Tibial nerve (tissue), 4 donors: ENCODE measurements at places on chromosomes 4 and X.

- no peak for DNase-seq
Measured at GRCh38 chr4:111854494-111855087, 290.7 kb upstream of the FAM241A start.

DNA sequence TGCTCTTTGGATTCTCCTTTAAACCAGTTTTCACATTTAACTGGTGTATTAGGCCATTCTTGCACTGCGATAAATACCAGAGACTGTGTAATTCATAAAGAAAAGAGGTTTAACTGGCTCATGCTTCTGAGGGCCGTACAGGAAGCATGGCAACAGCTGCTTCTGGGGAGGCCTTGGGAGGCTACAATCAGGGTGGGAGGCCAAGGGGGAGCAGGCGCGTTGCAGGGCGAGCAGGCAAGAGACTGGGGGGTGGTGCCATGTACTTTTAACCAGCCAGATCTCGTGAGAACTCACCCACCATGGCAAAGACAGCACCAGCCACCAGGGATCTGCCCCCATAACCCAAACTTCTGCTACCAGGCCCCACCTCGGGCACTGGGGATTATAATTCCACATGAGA is 38.1 kb downstream of the RNF212 start:
- DNase-seq: no peak

DNA sequence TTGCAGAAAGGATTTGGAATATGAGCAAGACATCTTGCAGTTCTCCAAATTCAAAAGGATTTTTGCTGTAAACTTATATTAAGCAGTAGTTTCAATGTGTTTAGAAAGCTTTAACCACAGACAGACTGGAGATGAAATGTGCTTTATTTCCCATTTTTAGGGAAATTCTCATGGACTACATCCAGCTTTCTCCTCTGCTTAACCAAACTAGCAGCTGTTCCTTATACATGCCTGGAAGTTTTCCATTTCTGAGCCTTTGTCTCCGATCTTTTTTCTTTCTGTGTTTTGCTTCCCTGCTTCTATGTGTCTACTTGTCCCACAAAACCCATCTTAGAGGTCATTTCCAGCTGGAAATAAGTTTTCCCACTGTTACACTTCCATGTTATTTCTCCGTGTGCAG is 41.6 kb downstream of the TMA16 start:
- DNase-seq: no peak

DNA sequence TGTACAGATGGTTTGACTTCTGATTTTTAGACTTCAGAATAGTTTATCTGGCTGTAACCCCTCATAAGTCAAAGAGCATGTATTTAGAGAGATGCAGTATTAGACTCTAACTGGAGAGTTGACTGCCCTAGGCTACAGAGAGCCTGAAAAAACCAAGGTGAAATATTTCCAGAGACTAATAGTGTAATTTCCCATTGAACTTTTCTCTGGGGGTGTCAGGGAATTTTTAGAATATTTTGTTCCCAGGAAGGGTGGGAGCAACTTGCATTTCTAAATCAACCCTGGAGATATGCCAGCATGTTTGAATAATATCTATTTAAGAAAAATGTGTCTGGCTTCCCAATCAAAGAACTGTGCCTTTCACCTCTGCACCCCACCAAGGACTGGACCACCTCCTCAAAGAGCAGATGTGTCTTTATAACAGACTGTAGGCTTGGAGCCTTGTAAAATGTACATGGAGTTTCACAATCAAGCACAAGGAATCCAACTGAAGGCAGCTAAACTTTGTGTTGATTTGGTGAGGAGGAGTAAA is 2.0 kb downstream of the ANXA3 start:
- DNase-seq: no peak

DNA sequence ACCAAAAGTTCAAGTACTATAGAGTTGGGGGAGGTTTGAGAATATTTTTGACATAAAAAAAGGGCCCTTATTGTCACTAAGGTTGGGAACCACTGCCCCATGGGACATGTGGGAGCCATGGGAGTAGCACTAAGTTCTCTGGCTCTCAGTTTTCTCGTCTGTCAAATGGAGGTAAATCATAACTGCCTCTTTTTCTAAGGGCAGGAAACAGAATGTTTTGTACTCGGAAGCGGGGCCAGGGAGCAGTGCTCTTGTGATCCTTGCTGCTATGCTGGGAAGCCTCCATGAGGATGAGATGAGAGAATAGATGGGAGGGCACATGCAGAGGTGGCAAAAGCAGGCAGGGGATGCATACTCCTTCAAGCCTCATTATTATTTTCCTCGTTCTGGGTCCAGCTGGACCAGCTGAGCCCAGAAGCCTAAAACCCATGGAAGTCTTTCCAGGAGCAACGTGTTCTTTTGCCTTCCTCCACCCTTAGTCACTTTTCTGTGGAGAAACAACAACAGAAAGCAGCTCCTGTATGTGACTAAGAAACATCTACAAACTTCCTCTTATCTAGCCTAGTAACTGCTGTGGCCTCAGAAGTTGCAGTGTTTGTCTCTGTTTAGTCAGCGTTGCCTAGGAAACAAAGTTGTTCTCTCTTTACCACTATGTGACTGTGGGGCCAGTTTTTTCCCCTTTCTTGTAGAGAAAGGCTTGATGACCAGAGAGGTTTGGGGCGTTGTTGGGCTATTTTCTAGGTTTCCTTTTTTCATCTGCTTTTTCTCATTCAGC is 64.8 kb downstream of the TSC22D3 start:
- no peak for DNase-seq

- DNase-seq: no peak
Measured at GRCh38 chr4:81884986-81885385, 413.3 kb upstream of the RASGEF1B start.

GRCh38 chr4:142925161-142925560 is 79.1 kb upstream of the INPP4B start:
- no peak for DNase-seq

GRCh38 chrX:155949098-155949497 is 48.4 kb upstream of the IL9R start:
- DNase-seq: no peak

GRCh38 chr4:26013629-26014028 is 99.6 kb downstream of the SMIM20 start:
- DNase-seq: no peak

GRCh38 chr4:125728568-125728967 is 413.8 kb downstream of the FAT4 start:
- DNase-seq: no peak

DNA sequence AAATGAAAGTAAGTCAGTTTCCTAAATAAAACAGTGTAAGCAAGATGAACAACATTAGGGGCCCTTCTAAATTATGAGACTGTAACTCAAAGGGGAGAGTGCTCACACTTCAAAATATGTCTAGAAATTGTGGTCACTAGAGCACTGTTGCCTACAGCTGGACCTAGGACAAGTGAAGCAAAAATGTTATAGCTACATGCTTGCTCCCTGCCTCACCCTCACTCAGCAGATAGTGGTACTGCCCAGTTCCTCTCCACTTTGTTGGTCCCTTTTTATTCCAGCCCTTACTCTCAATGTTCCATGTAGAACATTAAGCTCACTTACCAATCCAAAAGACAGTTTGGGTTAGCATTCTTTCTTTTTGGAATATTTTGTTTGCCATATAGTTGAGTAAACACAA is 147.3 kb downstream of the GRIA3 start:
- no peak for DNase-seq

DNA sequence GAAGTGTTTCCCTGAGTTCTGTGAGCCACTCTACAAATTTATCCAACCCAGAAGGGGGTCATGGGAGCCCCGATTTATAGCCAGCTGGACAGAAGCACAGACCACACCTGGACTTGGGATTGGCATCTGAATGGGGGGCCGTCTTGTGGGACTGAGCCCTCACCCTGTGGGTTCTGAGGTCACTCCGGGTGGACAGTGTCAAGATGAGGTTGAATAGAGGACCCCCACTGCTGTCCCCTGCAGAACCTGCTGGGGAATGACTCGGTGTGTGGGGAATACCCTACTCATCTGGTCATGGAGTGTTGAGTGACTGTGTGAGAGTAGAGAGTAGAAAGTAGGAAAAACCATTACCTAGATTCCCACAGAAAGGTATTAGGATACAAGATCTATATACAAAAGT is 67.5 kb downstream of the ZFYVE28 start:
- DNase-seq: no peak

DNA sequence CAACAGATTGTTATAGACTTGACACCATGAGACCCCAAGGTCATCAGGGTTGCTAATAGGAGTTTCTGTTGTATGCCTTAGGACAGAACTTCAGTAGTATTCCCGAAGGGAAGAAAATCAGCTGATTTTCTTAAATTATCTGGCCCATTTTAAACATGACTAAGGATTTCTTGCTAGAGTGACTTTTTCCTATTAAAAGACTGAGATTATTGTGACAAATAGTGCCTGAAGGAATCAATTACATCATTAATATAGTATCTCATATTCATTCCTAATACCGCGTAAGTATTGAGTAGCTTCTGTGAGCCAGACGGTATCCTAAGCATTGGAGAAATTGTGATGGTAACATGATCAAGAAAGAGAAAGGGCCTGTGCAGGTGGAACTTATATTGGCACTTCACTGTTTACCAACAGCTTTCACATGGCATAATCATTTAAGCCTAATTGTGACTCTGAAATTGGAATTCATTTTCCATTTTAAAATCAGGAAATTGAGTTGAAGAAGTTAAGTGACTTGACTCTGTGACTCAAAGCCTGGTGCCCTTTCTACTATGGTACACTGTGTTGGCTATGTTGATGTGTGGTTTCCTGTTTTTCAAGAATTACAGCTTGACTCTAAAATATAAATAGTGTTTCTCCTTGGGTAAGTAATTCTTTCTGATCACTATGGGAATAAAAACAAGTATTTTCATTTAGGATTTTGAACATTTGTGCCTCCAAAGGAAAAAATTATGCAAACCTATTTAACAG is 4.1 kb downstream of the AFF1 start:
- no peak for DNase-seq

DNA sequence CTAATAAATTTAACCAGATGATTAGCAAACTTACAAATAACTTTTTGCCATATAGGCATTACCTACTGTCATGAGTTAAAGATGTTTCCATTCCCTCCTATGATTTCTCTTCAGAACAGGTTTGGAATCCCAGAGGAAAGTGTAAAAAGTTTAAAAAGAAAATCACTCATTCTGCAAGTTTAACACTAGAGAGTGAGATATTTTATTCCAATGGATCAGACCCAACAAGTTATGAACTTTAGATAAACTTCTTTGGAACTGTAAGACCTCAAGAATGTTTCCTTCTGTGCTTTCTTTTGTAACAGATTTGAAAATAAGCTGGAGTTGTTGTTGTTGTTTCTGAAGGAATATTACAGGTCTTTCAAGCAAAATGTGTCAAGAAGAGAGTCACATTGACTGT is 51.6 kb downstream of the PPP3CA start:
- no peak for DNase-seq

GRCh38 chr4:76748649-76749048 is 149.3 kb downstream of the SOWAHB start:
- DNase-seq: peak; percentile 55

- no peak for DNase-seq
Measured at GRCh38 chr4:2702770-2703169, 53.4 kb downstream of the TNIP2 start.

GRCh38 chr4:178556796-178557195 is 1114.6 kb upstream of the AGA start:
- no peak for DNase-seq

DNA sequence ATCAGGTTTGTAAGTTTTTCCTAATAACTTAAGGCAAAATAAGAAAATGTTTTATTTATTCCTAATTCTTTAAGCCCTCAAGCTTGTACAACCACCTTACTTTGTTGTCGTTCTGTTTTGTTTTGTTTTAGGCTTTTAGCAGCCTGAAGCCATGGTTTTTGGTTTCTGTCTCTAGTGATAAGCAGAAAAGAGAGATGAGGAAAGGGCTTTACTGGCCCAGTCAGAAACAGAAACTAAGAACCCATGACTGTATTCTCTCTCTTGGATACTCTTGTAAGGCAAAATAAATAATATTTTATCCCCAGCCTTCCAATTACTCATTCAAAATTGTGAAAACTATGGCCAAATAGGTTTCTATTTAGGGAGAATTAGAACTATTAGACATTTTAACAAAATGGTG is 29.4 kb downstream of the TBC1D19 start:
- no peak for DNase-seq

DNA sequence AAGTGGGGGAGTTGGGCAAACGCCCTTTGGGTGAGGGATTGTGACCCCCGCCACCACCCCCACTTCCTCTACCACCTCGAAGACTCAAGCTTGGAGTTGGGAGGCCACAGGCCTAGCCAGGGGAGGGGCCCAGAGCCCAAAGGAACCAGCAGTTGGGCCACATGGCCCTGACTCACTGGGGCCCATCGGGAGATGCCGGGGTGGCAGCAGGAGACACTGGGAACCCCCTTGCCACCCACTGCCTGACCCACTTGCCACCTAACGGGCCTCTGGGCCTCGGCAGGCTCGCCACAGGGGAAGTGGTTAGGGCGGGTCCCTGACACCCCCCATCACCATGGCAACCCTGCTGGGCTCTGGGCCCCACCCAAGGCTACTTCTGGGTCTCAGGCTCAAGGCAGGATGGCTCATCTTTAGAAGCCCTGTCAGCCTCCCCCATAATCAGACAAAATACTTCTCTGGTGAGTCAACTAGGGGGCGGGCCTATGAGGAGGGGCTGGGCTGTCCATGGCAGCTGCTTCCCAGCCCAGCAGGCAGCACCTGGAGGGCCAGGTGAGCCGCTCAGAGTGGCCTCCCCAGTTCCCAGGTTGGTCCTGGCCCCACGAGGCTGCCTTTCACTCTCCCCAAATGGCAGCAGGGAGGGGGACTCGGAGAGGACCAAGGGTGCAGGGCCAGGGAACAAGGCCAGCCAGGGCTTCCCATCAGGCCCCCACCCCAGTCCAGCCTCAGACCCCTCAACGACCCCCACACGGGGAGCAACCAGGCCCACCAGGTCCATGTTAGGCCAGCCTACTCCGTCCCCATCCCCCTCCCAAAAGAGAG is 5.6 kb downstream of the FLNA start:
- peak; percentile 69 for DNase-seq

- DNase-seq: no peak
Measured at GRCh38 chr4:11908205-11908604, 479.5 kb upstream of the HS3ST1 start.
